ENCODE measurements at places on chromosomes 16 and 17. TPM values are rescaled to one million over a fixed set of nuclear protein-coding genes. Genes with fewer than 3 reads are reported as not detected.

The DHRS7C gene
- not detected for total RNA-seq

The ATP6V0D1 gene
- 71.1 TPM for total RNA-seq

The ACSM3 gene
- 0.49 TPM for total RNA-seq

The C17orf107 gene
- total RNA-seq, result 3.7 TPM

The SLC25A39 gene
- total RNA-seq, result 20.9 TPM

The NPIPB9 gene
- total RNA-seq, result 2.0 TPM

The CCDC182 gene
- not detected for total RNA-seq

The APOH gene
- total RNA-seq, result not detected

The KRT9 gene
- not detected for total RNA-seq

The RNF222 gene
- total RNA-seq, result not detected

The CACNA1G gene
- 8.9 TPM for total RNA-seq

The KCNG4 gene
- total RNA-seq, result not detected

The PIPOX gene
- 3.0 TPM for total RNA-seq

The EPN3 gene
- total RNA-seq, result not detected

The RABEP1 gene
- 68.1 TPM for total RNA-seq

The TSPAN10 gene
- 0.25 TPM for total RNA-seq

The SCIMP gene
- 0.25 TPM for total RNA-seq

The CD300H gene
- total RNA-seq, result not detected

The USP31 gene
- 25.1 TPM for total RNA-seq

The MT3 gene
- total RNA-seq, result 12.8 TPM

The CEP112 gene
- 7.4 TPM for total RNA-seq

The CCDC92B gene
- 2.2 TPM for total RNA-seq

The CMIP gene
- total RNA-seq, result 38.6 TPM

The CLDN9 gene
- total RNA-seq, result not detected

The TBC1D3K gene
- not detected for total RNA-seq

The ZNF423 gene
- total RNA-seq, result 10.6 TPM

The SLC16A13 gene
- total RNA-seq, result 0.25 TPM

The SLFN14 gene
- 0.25 TPM for total RNA-seq

The CCDC144A gene
- total RNA-seq, result 34.9 TPM

The ALOX15B gene
- not detected for total RNA-seq

The SHBG gene
- not detected for total RNA-seq

The CLEC3A gene
- not detected for total RNA-seq

The FN3KRP gene
- 25.6 TPM for total RNA-seq

The TP53TG3F gene
- not detected for total RNA-seq

The ODAD4 gene
- total RNA-seq, result 1.7 TPM

The ICAM2 gene
- total RNA-seq, result 7.1 TPM

Measured in temporal lobe (tissue), 4 donors.